ENCODE measurements at places on chromosomes 5 and 9. TPM values are rescaled to one million over a fixed set of nuclear protein-coding genes. Genes with fewer than 3 reads are reported as not detected.

Gene PCDHB7
- 6.0 TPM for polyA plus RNA-seq

Gene ZDHHC12
- polyA plus RNA-seq = 8.3 TPM

Gene FABP6
- 7.3 TPM for polyA plus RNA-seq

Gene PCDHB6
- 3.0 TPM for polyA plus RNA-seq

Gene GNA14
- polyA plus RNA-seq = 10.8 TPM

Gene CAVIN4
- polyA plus RNA-seq = 1.9 TPM

Gene FOXD4
- polyA plus RNA-seq = 0.52 TPM

Gene BTNL9
- polyA plus RNA-seq = 19.4 TPM

Gene RANBP3L
- 2.8 TPM for polyA plus RNA-seq

Gene PCDHA9
- 0.06 TPM for polyA plus RNA-seq

Gene NXNL2
- 0.99 TPM for polyA plus RNA-seq

Gene DOCK8
- polyA plus RNA-seq = 6.2 TPM

Gene TSSK1B
- polyA plus RNA-seq = not detected

Gene PPP2R2B
- polyA plus RNA-seq = 0.16 TPM

Gene BHMT2
- 2.3 TPM for polyA plus RNA-seq

Gene TNFAIP8
- 24.5 TPM for polyA plus RNA-seq

Gene FREM1
- polyA plus RNA-seq = 104 TPM

Gene PCA3
- polyA plus RNA-seq = 0.41 TPM

Gene SH3RF2
- polyA plus RNA-seq = 0.93 TPM

Gene PDZD2
- polyA plus RNA-seq = 22.4 TPM

Gene LRRC19
- 0.24 TPM for polyA plus RNA-seq

Gene OBP2B
- polyA plus RNA-seq = not detected

Gene ANKRD31
- 0.62 TPM for polyA plus RNA-seq

Gene FIBCD1
- polyA plus RNA-seq = 1.6 TPM

Gene MRRF
- polyA plus RNA-seq = 48.8 TPM

Gene LCP2
- 8.3 TPM for polyA plus RNA-seq
